ENCODE measurements at places on chromosomes 1 and 21. TPM values are rescaled to one million over a fixed set of nuclear protein-coding genes. Genes with fewer than 3 reads are reported as not detected.

GRCh38 chr1:226984521-226985238 is 44.6 kb downstream of the COQ8A start:
- DNase-seq: no peak

- DNase-seq: no peak
These were observed 9.3 kb downstream of the COQ8A start for GRCh38 chr1:226949401-226949800.

TCHH gene
- total RNA-seq: not detected

DNA sequence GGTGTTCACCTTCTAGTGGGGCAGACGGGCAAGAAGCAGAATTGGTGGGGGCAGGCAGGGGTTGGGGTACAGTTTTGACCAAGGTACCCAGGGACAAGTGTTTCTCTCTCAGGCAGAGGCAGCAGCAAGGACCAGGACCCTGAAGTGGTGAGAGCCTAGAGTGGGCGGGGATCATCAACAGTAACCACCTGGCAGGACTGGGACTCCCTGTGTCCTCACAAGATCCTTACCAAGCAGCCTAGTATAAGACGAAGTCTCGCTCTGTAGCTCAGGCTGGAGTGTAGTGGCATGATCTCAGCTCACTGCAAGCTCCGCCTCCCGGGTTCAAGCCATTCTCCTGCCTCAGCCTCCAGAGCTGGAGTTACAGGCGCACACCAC is 3.2 kb upstream of the NADK start:
- DNase-seq: no peak

DNA sequence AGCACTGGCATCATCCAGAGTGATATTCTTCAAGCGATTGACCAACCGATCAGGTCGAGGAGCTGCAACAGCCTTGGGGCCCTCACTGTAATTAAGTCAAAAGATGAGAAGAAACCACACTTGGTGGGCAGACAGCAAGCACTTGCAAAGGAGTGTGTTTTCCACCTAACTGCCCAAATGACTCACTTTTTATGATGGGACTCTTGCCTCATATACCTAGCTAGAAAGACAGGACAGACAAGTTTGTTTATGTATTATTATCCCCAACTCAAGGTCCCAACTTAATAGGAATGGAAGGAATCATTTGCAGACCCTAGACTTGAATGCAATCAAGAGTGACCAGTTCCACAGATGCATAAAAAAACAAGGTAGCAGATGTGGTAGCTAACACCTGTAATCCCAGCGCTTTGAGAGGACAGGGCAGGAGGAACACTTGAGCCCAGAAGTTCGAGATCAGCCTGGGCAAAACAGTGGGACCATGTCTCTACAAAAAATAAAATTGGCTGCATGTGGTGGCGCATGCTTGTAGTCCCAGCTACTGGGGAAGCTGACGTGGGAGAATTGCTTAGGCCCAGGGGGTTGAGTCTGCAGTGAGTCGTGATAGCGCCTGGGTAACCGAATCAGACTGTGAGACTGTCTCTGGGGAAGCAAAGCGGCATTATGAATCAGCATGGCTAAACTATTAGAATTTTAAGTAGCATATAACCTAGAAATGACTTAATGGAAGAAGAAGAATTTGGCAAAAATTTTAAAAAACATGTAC is 2.3 kb upstream of the NRAS start:
- no peak for DNase-seq

GRCh38 chr21:41956926-41957729 is 3.3 kb upstream of the C2CD2 start:
- DNase-seq: no peak

RIPK4 gene
- total RNA-seq: 0.37 TPM

GRCh38 chr1:86951430-86951829 is 37.0 kb downstream of the HS2ST1 start:
- no peak for DNase-seq

DNA sequence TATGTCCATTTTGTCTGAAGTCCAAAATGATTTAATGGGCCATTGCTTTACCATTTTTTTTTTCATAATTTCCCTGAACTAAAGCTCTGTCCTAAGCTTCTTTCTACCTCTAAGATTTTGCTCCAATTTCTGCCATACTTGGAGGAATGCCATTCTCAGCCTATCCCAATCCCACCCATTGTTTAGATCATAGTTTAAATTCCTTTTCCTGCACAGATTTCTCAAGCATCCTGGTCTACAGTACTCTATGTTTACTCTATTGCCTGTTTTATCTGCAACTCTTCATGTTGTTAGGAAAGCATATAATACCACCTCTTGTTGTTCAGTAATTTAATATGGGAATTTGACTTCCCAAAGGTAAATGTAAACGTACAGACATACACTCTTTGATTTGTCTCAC is 30.8 kb downstream of the ADAMTS1 start:
- no peak for DNase-seq

DNA sequence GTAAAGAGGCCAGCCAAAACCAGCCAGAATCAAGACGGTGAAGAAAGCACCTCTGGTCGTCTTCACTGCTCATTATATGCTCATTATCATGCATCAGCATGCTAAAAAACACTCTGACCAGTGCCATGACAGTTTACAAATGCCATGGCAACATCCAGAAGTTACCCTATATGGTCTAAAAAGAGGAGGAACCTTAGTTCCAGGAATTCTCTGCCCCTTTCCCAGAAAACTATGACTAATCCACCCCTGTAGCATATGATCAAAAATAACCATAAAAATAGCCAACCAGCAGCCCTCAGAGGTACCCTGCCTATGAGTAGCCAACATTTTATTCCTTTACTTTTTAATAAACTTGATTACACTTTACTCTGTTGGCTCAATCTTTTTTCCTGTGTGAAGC is 34.2 kb upstream of the PBX1 start:
- DNase-seq: no peak

SPATA21 gene
- total RNA-seq: not detected

- no peak for DNase-seq
These were observed 53.7 kb downstream of the HSF2BP start for GRCh38 chr21:43605320-43606215.

KRTAP13-2 gene
- total RNA-seq: not detected

VWA1 gene
- total RNA-seq: not detected

ELAPOR1 gene
- 30.6 TPM for total RNA-seq

DNA sequence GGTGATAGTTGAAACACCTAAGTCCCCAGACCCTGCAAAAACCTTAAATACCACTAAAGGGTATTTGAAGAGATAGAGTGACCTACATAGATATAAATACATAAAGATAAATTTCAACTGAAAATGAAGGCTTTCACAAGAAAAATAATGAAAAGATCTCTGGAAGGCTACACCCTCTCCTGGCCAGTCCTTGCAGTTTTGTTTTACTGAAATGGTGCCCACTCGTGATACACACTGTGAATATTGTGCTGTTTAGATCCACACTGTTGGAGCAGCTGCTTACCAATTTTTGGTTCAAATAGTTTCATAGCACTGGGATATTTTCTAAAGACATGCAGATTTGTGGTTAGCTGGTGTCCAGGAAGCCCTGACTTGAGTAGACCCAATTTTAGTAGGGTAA is 31.5 kb upstream of the RNF187 start:
- no peak for DNase-seq

GRCh38 chr1:201937624-201938213 is 8.6 kb downstream of the LMOD1 start:
- no peak for DNase-seq

GRCh38 chr1:168348146-168348709 is 67.6 kb downstream of the TBX19 start:
- no peak for DNase-seq

DNA sequence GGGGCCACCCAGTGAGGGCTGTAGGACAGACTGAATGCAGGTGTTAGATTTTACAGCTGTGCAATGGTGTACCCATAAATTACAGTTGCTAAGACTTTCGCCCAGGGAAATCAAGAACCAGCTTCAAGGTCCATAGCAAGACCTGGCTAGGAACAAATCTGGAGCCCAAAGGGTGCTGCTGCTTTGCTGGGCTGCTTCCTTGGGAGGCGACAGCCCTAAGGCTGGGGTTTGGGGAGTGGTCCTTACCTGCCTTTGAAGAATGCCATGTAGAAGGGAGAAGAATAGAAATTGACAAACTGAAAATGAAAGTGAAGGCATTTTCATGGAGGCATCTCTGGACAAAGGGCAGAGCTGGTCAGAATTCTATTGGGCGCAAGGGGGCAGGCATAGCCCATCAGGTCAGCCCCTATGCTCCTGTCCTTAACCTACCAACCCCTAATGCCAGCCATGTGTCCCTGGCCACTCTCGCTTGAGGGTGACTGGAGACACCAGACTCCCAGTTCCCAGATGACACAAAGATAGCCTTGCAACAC is 7.6 kb upstream of the ARHGEF19 start:
- DNase-seq: no peak

- DNase-seq: peak; percentile 53
These were observed 516 bp downstream of the RCOR3 start for GRCh38 chr1:211259638-211260126.

DNA sequence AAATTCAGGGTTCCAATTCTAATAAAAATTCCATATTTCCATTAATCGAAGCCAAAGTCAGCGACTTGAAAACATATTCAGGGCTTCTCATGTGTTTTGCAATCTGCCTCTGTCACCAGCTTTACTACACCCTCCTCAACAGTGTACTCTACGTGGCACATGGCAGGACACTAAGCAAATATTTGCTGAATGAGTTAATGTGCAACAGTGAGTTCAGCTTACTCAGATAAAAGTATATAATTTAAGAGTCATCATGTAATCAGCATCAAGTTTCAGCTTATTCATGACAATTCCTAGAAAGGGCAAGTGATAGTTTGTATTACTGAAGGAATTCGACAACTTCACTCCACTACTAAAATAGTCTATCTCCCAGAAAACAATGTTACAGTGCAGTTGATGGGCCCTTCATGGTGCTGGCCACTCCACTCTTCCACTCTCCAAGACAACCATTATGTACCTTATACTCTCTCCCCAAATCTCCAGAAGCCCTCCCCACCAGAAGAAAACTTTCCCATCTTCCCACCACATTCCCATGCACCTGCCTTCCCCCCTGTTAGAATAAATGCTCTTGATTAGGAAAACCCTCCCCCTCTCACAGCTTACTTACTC is 97.3 kb downstream of the TTLL7 start:
- DNase-seq: no peak

TMEM82 gene
- total RNA-seq: not detected

- no peak for DNase-seq
These were observed 12.2 kb downstream of the TOR1AIP2 start for GRCh38 chr1:179865377-179865776.

DNA sequence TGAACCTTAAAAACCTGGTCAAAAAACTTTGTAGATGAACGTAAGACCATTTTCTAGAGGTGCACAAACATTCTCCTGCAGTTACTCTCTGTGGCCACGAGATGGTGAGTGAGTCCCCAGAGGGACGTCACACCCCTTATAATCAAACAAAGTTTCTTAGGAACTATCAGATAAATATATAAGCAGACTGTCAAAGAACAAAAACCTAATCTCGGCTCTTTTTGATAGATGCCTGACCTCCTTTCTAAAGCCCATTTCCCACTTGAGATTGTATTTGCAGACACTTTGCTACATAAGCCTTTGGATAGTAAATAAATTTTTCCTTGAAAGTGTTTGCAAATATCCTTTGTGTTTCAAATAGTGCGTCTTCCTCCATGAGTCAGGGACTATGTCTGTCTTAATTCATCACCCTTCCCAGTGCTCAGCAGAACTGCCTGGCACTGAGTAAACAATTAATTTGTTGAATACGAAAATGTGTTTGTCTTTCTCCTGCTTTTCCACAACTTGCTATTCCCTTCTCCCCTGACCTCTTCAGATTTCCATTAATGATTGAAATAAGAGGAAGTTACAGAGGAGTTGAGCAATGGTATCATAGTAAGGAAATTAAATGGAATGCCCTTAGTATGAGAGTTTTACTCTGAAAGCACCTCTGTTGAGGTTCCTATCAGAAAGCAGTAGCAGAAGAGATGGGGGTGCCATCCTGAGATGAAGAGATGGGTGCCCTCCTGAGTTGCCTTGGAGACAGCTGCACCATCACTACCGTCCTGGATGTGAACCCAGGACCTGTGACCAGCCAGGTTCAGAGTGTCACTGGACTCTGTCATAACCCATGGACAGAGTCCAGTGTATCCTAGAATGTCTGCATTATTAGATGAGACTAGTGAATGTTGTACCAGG is 57.8 kb upstream of the RAVER2 start:
- no peak for DNase-seq

DNA sequence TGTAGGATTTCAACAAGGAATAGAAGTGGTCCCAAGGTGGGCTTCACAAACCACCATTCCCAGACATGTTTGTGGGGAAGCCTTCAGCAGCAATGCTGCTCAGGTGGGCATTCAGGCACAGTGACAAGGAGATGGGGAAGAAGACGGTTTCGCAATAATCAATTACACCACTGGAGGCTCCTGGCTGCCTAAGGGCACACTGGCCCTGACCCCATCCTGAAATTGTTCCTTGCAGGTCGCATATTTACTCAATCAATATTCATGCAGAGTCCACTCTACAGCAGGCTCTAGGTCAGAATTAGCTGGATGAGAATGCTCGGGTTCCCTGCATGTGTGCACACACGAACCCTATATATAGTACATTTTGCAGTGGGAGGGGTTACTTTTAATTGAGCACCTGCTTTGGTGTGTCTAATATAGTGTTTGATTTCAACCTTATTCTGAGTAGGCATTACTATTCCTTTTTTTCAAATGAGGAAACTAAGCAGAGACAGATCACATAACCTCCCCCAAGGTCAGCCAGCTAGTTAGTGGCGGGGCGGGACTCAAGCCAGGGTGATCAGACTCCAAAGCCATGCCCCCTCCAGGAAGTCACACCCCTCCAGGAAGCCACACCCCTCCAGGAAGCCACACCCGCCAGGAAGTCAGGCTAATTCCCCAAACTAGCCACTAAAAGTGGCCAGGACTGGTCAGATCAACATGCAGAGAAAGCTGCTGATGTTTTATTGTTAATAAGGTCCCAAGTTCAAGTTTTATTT is 106.5 kb downstream of the HLCS start:
- DNase-seq: no peak

- no peak for DNase-seq
These were observed 500.8 kb upstream of the PBX1 start for GRCh38 chr1:164058198-164058597.

DNA sequence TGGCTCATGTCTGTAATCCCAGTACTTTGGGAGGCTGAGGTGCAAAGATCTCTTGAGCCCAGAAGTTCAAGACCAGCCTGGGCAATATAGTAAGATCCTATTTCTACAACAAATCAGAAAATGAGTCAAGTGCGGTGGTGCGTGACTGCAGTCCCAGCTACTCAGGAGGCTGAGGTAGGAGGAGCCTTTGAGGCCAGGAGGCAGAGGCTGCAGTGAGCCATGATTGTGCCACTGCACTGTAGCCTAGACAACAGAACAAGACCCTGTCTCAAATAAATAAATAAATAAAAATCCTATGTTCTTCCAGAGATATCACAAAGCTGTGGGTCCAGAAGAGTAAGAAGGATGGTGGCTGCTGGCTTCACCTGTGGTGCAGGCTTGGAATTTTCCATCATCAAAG is 22.1 kb downstream of the CDA start:
- DNase-seq: no peak

DNA sequence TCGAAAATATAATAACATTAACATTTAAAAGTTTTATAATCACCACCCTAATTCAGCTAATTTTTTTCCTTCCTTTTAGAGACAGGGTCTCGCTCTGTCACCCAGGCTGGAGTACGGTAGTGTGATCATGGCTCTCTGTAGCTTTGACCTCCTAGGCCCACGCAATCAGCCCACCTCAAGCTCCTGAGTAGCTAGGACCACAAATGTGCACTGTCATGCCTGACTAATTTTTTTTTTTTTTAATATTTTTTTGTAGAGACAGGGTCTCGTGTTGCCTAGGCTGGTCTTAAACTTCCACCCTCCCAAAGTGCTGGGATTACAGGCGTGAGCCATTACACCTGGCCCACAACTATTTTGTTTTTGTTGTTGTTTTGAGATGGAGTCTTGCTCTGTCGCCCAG is 114.8 kb upstream of the BMP8A start:
- no peak for DNase-seq

GRCh38 chr1:115251340-115251748 is 86.7 kb downstream of the NGF start:
- no peak for DNase-seq

Data from T-helper 17 cell (primary cell).